Erythroblast (primary cell): ENCODE measurements at places on chromosomes 12 and 14.

- no peak for DNase-seq
These were observed 30.8 kb upstream of the ZFP36L1 start for GRCh38 chr14:68823434-68824206.

GRCh38 chr12:120242275-120242799, 23.2 kb downstream of the PXN start:
- peak; percentile 44 for DNase-seq

DNA sequence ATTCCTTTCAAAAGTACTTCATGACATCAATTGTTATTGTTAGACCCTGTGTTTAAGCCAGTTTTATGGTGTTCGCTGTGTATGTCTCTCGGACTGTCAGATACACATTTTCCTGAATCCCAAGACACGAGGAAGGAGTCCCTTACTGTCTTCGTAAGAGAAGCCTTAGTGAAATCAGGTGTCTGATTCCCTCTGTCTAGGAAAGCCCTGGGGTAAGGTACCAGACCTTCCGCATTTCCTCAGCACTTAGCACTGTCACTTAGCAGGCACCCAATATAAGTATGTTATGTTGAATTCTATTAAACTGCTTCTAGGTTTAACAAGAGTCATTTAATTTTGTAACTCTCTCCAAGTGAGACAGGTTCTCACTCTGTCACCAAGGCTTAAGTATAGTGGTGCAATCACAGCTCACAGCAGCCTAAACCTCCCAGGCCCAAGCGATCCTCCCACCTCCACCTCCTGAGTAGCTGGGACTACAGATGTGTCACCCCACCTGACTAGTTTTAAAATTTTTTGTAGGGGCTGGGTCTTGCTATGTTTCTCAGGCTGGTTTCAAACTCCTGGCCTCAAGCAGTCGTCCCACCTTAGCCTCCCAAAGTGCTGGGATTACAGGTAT, 111.0 kb downstream of the BBS10 start:
- DNase-seq = no peak

DNA sequence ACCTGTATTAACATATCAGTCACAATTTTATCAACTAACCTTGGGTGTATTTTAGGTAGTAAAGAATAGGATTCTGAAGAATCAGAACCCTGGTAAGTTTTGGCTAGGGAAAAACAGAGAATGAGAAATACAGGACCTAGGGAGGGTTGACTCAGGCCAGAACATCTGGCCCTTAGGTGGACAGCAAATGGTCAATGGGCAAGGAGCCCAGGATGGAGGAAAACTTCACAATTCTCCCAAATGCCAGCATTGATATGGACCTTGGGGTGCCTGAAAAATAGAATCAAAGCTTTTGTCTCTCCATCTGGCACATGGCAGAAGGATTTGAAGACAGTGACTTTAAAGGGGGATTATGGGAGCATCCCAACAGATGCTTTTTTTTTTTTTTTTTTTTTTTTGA, 32.7 kb upstream of the PRPF39 start:
- no peak for DNase-seq

- DNase-seq = no peak
These were observed 44.4 kb downstream of the ARL6IP4 start for GRCh38 chr12:123024819-123025391.

DNA sequence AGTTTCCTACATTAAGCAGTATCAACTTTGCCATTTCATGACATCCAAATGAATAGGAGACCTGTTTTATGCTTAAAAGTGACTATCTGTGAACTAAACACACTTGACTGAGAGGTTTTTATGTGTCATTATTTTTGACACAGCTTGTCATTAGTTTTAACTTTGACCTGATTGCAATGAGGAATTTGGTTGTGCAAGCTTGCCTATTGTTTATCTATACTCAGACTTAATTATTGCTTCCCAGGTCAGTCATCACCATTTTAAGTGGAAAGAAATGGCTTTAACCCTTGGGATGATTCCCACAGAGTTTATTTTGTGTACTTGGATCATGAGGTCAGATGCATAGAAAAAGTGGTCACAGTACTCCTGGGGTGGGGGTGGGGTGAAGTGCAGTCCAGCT, 171.0 kb upstream of the PRICKLE1 start:
- DNase-seq = no peak

DNA sequence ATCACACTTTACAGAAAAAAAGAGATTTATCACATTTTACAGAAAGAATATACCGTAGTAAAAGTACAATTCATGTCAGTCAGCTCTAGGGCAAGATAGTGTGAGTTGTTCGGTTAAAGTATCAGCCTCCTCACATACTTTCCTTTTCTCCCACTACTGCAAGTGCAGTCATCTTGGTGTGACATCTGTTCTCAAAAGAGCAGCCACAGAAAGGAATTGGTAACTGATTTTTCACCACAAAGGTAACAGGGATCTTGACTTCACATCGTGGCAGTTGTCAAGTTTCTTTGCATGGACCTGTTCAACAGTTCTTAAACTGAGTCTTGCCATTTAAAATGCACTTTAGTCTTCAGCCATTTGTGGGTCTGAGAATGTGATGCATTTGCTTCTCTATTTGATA, 5.0 kb upstream of the E2F7 start:
- no peak for DNase-seq

- DNase-seq = no peak
These were observed 4.5 kb upstream of the C14orf180 start for GRCh38 chr14:104574978-104575583.

GRCh38 chr12:122421187-122421820, 1.2 kb downstream of the CLIP1 start:
- peak; percentile 69 for DNase-seq

DNA sequence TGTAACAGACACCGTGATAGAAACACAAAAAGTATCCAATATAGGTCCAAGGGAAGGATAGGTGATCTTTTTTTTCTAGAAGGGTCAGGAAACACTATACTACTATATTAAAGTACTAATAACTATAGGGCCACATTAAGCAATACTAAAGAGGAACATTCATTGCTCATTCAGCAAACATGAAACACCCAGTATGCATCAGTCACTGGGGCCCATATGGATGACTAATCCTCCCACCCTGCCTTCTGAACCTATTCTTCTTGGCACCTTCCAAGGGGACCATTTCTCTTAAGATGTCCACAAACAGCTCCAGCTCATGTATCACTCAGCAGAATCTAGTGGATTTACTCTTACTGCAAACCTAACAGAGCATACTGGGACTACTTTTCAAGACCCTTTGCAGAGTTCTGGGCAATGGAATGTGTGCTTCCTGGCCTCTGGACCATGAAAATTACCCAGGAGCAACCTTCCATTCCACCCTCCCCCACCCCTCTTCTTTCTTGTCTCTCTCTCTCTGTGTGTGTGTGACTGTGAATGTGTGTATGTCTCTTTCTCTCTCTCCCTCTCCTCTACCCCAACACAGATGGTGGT, 187.9 kb downstream of the EPS8 start:
- DNase-seq = no peak

- peak; percentile 77 for DNase-seq
These were observed 60.6 kb upstream of the TCL1A start for GRCh38 chr14:95774265-95775160.

GRCh38 chr14:60514741-60515491, 6.0 kb downstream of the SIX6 start:
- DNase-seq = peak; percentile 34

- DNase-seq = no peak
These were observed 5.2 kb downstream of the GSKIP start for GRCh38 chr14:96368534-96368933.

- no peak for DNase-seq
These were observed 155.8 kb downstream of the TPH2 start for GRCh38 chr12:72094490-72094889.

GRCh38 chr12:5748027-5748426, 197.0 kb downstream of the ANO2 start:
- no peak for DNase-seq

DNA sequence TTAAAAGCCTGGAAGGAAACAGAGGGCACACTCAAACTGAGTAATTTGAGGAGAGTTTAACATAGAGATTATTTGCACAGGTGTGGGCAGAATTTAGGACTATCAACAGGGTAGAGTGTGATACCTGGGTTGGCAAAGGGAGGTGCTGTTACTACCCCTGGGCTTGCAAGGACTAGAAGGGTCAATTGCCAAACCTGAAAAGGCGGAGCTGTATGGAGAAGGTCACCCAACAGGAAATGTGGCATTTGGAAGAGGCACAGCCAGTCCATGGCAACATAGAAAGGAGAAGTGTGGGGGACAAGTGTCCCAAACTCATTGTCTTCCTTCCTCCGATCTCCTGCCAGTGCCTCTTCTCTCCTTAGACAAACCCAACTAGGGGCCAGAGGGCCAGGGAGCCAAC, 21.6 kb upstream of the MED13L start:
- no peak for DNase-seq

GRCh38 chr14:76904100-76904739, 78.0 kb downstream of the LRRC74A start:
- no peak for DNase-seq

- DNase-seq = no peak
These were observed 42.4 kb upstream of the CCDC63 start for GRCh38 chr12:110804406-110804805.

GRCh38 chr12:52920937-52921336, 16.1 kb upstream of the KRT8 start:
- no peak for DNase-seq

DNA sequence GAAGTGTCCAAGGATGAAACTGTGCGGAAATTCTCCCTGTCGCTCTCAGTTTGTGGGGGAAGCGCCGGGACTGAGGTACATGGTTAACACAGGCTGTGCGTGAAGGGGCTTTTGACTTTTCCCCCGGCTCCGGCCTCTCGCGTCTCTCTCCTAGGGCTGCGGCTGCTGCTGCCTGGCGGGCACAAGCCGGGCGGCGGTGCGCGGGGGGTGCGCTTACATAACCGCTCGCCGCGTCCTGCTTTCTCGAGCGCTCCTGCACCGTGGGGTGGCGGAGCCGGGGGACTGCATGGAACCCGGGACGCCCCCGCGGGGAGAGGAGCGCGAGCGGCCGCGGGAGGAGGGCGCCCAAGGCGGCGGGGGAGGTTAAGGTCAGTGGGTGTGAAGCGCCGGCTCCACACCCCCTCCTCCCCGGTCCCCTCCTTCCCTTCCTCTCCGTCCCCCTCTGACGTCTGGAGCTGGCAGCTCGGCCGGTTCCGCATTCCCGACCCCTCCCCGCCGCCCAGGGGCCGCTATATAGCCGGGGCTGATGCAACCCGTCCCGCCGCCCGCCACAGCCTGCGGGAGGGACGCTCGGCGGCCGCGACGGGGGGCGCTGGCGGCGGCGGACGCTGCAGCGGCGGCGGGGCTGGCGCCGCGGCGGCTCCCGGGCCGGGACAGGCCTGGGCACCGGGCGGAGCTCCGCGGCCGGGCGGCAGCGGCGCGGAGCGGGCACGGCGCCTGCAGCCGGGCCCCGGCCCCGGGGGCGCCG, at the start of gene JDP2:
JDP2 (plus strand) TSS at position 541 of the 748 bp plus-strand sequence. CDS start 9,899 bp downstream, outside the sequence.
- peak; percentile 42 for DNase-seq

DNA sequence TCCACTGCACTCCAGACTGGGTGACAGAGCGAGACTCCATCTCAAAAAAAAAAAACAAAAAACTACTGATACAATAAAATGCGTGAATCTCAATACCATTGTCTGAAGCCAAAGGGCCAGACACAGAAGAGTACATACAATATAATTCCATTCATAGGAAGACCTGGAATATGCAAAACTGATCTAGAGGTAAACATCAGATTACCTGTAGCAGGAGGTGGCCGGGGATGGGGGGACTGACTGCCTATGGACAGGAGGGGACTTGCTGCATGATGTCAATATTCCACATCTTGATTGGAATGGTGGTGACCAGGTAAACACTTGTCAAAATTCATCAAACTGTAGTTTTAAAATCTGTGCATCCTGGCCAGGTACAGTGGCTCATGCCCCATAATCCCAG, 12.5 kb upstream of the FIGNL2 start:
- DNase-seq = no peak

DNA sequence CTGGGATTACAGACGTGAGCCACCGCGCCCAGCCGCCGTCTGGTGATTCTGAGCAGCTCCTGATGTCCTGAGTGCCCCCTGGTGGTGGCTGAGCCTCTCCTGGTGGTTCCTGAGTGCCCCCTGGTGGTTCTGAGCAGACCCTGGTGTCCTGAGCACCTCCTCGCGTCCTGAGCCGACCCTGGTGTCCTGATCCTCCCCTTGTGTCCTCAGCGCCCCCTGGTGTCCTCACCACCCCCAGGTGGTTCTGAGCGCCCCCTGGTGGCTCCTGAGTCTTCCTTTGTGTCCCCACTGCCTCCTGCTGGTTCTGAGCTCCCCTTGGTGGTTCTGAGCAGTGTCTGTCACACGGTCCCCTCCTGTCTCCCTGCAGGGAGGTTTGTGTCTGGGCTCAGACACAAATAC, 1304.9 kb downstream of the TMEM121 start:
- peak; percentile 72 for DNase-seq

- no peak for DNase-seq
These were observed 57.0 kb upstream of the FOXN3 start for GRCh38 chr14:89473989-89474388.

- no peak for DNase-seq
These were observed 65.4 kb downstream of the TAOK3 start for GRCh38 chr12:118307069-118307954.

DNA sequence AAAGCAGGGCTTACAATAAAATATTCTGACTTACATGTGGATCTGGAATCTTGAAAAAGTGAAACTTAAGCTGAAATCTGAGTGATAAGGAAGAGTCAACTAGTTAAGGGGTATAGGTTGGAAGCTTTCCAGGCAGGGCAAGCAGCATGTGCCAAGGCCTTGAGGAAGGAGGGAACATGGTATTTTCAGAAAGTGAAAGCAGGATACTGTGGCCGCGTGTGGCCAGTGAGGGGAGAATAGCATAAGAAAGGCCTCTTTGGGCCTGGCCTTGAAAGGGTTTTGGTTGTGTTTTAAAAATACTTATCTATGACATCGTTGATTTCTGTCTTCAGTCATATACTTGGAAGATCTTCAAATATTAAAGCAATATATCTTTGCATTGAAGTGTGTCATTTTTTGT, 213.4 kb downstream of the AKAP6 start:
- no peak for DNase-seq

GRCh38 chr12:56221757-56222530, at the start of gene RNF41:
TSS of gene RNF41 (minus strand) at chr12:56221922. CDS start at chr12:56214047, 7,875 bp downstream.
- DNase-seq = peak; percentile 96

GRCh38 chr12:132606466-132606865, 3.9 kb downstream of the LRCOL1 start:
- DNase-seq = no peak

DNA sequence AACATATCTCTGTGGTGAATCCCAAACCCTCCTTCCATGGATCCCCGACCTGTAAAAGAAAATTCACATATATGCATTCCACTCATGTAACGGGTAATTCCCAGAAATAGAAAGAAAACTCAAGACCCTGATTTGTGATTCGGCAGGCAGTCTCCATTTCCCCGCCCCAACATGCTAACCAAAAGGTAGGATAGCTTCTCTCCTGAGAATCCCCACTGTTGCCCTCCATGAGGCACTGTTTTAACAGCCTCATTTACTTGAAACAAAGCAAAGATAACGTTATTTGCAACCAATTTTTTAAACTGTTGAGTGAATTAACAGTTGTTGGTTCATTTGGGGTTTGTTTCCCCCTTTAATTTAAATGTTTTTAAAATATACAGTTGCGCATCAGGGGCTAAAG, 774 bp upstream of the SLC2A13 start:
- DNase-seq = no peak

DNA sequence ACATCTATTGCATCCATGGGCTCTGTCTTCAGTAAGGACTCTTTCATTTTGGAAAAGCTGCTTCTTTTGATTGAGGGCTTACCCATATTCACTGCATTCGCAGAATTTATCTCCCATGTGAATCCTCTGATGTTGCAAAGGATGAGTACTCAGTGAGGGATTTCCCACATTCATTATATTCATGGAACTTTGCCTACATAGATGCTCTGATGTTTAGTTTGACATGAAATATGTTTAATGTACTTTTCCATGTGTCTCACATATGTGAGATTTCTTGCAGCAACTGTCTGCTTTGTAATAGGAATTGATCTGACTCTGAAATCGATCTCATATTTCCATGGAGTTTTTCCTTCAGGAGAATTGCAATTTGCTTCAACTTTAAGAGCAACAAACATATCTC, 1699.6 kb upstream of the FLRT2 start:
- no peak for DNase-seq
